ENCODE measurements at places on chromosomes 5 and 9.

DNA sequence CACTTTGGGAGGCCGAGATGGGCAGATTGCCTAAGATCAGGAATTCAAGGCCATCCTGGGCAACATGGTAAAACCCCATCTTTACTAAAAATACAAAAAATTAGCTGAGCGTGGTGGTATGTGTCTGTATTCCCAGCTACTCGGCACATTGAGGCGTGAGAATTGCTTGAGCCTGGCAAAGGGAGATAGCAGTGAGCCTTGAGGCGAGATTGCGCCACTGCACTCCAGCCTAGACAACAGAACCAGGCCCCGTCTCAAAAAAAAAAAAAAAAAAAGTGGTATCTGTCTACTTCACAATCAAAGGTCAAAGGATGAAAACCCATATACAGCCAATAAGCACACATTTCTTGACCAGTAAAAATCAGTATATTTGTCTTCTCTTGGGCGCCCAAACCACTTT, 728.5 kb upstream of the ADAMTS16 start:
- peaks cover 3% of the 10 kb centered on the region for H3K27me3 ChIP-seq
- no peaks in the 10 kb centered on the region for H3K36me3 ChIP-seq
- no peak overlapping the region for H3K27ac ChIP-seq
- H3K4me1 ChIP-seq: no peaks in the 10 kb centered on the region
- DNase-seq: no peak

DNA sequence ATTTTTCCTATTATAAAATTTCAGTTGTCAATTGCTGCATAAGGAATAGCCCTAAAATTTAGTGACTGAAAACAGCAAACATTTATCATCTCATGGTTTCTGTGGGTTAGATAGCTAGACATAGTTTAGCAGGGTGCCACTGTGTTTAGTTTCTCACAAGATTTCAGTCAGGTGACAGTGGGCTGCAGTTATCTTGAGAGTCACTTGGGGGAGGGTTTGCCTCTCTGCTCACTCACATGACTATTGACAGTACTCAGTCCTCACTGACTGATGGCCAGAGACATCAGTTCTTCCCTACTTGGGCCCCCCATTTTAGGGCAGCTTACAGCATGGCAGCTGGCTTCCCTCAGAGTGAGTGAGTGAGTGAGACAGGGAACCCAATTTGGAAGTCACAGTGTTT, 42.0 kb downstream of the PBX3 start:
- H3K4me1 ChIP-seq: peaks cover 8% of the 10 kb centered on the region
- peaks cover 21% of the 10 kb centered on the region for H3K36me3 ChIP-seq
- H3K27me3 ChIP-seq: no peaks in the 10 kb centered on the region
- no peak for DNase-seq
- H3K4me3 ChIP-seq: no peak overlapping the region
- H3K27ac ChIP-seq: no peak overlapping the region

DNA sequence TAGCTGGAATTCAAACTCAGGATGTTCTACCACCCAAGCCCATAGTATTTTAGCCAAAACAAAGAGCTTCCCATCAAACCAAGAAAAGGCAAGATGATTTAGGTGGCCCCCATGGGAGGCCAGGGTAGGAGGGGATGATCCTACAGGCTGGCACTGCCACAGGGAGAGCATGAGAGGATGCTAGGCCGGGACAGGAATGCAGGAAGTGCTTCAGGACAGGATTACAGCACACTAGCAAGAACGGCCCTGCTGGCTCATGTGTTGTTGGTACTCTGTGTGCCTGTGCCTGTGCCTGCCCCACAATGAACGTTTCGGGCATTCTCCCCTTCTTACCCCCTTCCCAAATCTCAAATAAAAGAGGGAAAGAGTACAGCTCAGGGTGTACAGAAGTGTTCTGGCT, 110.7 kb upstream of the TRIM32 start:
- no peak overlapping the region for H3K4me3 ChIP-seq
- H3K27ac ChIP-seq: no peak overlapping the region
- DNase-seq: no peak
- peaks cover 9% of the 10 kb centered on the region for H3K4me1 ChIP-seq
- H3K36me3 ChIP-seq: no peaks in the 10 kb centered on the region
- H3K27me3 ChIP-seq: no peaks in the 10 kb centered on the region

DNA sequence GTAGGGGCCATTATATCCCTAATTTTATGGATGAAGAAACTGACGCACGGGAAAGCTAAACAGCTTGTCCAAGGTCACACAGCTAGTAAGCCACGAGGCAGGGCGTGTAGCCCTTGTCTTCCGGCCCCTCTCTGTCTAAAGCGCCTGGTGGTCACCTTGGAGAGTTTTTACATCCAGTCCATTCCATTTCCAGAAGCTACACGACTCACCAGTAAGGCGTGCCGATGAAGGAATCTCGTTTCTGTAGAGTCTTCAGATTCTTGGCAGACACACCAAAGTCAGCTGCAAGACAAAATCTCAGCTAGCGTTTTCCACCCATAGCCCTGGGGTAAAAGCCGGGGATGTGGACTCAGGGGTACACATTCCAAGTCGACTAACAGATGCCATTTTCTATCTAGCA, 80.5 kb downstream of the STK10 start:
- H3K27me3 ChIP-seq: no peaks in the 10 kb centered on the region
- H3K4me3 ChIP-seq: no peak overlapping the region
- no peak overlapping the region for H3K27ac ChIP-seq
- H3K36me3 ChIP-seq: no peaks in the 10 kb centered on the region
- no peak for DNase-seq

GRCh38 chr9:35338561-35339274, 151.2 kb upstream of the RUSC2 start:
- no peak for DNase-seq
- H3K36me3 ChIP-seq: peaks cover 5% of the 10 kb centered on the region
- no peaks in the 10 kb centered on the region for H3K27me3 ChIP-seq
- H3K4me3 ChIP-seq: no peak overlapping the region
- peaks cover 6% of the 10 kb centered on the region for H3K4me1 ChIP-seq

DNA sequence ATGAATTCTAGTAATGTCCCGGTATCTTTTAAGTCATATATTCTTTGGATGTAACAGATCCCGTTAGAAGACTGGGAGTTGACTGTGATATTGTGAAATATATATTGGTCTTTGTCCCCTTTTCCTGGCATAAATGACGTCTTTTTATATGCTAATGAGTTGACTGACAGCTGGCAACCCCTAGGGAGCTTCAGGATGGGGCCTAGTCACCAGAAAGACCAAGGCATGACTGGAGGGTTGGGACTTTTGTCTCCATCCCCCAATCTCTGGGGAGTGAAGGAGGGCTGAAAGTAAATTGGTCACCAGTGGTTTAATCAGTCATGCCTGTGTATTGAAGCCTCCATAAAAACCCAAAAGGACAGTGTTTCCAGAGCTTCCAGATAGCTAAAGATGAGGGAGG, 241.6 kb downstream of the PJA2 start:
- no peaks in the 10 kb centered on the region for H3K36me3 ChIP-seq
- no peak for DNase-seq
- H3K27ac ChIP-seq: no peak overlapping the region

DNA sequence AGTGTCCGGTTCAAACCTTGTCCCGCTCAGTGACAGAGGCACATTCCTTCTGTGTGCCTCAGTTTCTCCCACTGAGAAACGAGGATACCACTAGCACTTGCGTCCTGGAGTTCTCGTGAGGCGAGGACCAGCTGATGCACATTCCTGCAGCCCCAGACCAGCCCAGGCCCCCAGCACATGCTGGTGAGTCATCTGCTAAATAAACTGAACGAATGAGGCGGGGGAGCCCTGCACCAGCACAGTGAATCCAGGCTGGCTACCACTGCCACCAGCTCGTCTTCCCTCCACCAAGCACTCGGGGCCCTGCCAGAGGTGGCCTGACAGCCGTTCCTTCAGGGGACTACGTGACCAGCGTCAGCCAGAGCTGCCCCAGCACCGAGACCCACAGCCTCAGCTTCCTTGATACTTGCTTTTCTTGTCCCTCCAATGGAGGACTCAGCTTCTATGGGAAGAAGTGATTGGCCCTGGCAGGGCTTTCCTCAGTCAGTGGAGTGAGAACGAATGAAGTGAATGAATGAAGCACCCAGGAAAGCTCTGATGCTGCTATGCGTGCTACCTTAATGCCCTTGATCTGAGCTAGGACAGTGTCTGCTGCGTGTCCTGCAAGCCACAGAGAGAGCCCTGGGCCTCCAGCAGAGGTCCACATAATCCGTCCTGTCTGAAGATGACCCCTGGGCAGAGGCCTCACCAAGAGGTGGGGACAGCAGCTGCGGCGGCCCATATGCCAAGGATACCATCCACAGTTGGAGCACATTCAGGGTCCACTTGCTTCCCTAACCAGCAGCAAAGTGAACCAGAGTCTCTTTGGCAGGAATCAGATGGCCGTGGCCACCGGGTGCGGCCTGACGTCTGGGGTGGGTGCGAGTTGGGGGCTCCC, 13.5 kb upstream of the BARX1 start:
- H3K27me3 ChIP-seq: peaks cover 12% of the 10 kb centered on the region
- H3K36me3 ChIP-seq: peaks cover 3% of the 10 kb centered on the region
- no peak overlapping the region for H3K27ac ChIP-seq
- no peaks in the 10 kb centered on the region for H3K4me1 ChIP-seq
- no peak for DNase-seq

GRCh38 chr5:91927439-91927838, 544.3 kb upstream of the ARRDC3 start:
- no peak for DNase-seq
- H3K27ac ChIP-seq: no peak overlapping the region
- H3K27me3 ChIP-seq: no peaks in the 10 kb centered on the region
- no peak overlapping the region for H3K4me3 ChIP-seq
- peaks cover 6% of the 10 kb centered on the region for H3K36me3 ChIP-seq

- DNase-seq: no peak
- H3K27ac ChIP-seq: no peak overlapping the region
- no peaks in the 10 kb centered on the region for H3K36me3 ChIP-seq
Measured at GRCh38 chr9:297104-297972, 82.7 kb downstream of the DOCK8 start.

DNA sequence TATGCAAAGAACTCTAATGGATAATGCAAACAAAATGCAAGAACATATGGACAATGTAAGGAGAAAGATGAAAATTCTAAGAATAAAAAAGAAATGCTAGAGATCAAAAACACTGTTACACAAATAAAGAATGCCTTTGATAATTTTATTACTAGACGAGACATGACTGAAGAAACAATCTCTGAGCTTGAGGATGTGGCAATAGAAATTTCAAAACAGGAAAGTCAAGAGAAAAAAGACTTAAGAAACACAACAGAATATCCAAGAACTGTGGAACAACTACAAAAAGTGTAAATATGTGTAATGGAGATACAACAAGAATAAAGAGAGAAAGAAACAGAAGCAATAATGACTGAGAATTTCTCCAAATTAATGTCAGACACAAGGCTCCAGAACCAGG, 140.5 kb upstream of the ACOT12 start:
- H3K27me3 ChIP-seq: no peaks in the 10 kb centered on the region
- no peak for DNase-seq
- no peak overlapping the region for H3K4me3 ChIP-seq
- H3K36me3 ChIP-seq: peaks cover 22% of the 10 kb centered on the region

- no peaks in the 10 kb centered on the region for H3K27me3 ChIP-seq
- H3K4me3 ChIP-seq: no peak overlapping the region
- no peak for DNase-seq
- no peak overlapping the region for H3K27ac ChIP-seq
- H3K36me3 ChIP-seq: no peaks in the 10 kb centered on the region
Measured at GRCh38 chr5:151618907-151619306, 27.8 kb upstream of the FAT2 start.

DNA sequence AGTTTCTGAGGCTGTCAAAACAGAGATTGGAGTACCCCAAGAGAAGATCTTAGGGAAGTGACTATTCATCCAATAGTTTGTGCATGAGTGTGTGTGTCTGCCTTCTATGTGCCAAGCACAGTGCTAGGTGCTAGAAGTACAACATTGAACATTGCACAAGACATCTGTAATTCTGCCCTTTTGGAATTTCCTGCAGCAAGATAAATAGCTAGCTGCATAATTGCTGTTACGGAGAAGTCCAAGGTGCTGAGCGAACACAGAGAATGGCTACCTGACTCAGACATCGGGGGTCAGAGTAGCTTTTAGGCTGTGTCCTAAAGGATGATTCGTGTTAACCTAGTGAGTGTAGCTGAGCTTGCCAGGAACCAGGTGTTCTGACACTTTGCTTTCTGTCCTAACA, 44.8 kb downstream of the PAPPA start:
- no peak overlapping the region for H3K27ac ChIP-seq
- H3K27me3 ChIP-seq: no peaks in the 10 kb centered on the region
- no peak for DNase-seq
- H3K36me3 ChIP-seq: no peaks in the 10 kb centered on the region
- no peak overlapping the region for H3K4me3 ChIP-seq
- H3K4me1 ChIP-seq: no peaks in the 10 kb centered on the region

DNA sequence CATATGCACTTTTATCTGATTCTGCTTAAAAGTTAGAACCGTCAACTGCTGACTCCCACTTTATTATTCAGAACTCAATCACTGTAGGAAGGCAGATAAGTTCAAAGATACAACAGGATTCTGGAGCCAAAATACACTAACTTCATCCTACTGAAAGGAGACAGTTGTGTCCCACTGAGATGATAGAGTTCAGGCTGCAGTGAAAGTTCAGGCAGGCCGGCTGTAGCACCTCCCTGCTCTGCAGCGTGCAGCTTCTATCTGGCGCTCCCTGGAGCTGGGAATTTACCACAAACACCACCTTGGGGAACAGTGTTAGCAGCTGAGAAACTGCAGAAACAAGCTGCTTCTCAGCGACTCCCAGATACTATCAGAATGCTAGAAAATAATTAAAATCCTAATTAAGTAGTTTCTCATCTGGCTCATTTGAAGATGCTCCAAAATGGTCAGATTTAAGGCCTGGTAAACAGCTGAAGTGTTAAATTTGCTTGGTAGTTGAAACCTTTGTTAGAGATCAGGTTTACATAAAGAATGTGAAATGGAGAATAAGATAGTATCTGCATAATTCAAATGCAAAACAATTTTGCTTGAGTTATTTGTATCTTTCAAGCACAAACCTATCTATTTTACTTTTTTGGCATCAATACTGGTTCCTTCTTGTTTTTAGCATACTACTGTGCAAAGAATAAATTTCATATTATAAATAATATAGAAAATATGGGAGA, 52.3 kb upstream of the CNTLN start:
- no peaks in the 10 kb centered on the region for H3K36me3 ChIP-seq
- H3K4me3 ChIP-seq: no peak overlapping the region
- H3K27me3 ChIP-seq: no peaks in the 10 kb centered on the region
- no peaks in the 10 kb centered on the region for H3K4me1 ChIP-seq
- H3K27ac ChIP-seq: no peak overlapping the region

DNA sequence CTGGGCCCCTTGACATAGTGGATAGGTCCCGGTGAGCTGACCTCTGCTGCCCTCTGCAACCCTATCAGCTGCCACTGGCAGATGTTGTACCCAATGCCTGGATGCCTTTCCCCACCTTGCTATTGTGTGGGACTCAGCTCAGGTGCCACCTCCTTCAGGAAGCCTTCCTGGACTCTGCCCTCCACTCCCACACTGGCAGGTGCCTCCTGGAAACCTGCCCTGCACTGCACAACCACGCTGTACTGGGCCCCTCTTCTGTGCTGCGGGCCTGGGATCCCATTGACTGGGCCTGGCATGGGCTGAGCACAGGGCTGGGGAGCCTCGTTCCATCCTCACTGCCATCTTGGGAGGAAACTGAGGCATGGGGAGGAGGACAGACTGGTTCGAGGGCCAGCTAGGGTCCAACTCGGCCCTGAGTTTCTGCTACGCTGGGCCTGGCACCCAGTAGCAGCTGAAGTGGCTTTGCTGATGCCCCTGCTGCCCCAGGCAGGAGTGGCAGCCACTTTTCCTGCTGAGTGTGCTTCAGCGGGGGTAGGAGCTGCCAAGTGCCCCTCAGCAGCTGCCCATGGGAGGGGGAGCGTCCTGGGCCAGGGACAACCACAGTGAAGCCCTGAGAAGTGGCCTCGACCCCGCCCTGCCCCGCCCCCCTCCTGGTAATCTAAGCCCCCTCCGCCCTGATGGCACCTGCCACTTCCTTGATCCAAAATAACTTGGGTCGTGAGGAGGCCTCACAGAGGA, 1.3 kb downstream of the AK1 start:
- H3K4me1 ChIP-seq: peaks cover 19% of the 10 kb centered on the region
- no peak overlapping the region for H3K27ac ChIP-seq
- H3K4me3 ChIP-seq: peak overlapping the region; percentile 89
- H3K27me3 ChIP-seq: no peaks in the 10 kb centered on the region

Measured in neural crest cell (in vitro differentiated cells).